LNCaP clone FGC (cell line): ENCODE measurements at places on chromosomes 7 and 10.

GRCh38 chr7:36306722-36307121 is 82.9 kb upstream of the ANLN start:
- no peak for DNase-seq

DNA sequence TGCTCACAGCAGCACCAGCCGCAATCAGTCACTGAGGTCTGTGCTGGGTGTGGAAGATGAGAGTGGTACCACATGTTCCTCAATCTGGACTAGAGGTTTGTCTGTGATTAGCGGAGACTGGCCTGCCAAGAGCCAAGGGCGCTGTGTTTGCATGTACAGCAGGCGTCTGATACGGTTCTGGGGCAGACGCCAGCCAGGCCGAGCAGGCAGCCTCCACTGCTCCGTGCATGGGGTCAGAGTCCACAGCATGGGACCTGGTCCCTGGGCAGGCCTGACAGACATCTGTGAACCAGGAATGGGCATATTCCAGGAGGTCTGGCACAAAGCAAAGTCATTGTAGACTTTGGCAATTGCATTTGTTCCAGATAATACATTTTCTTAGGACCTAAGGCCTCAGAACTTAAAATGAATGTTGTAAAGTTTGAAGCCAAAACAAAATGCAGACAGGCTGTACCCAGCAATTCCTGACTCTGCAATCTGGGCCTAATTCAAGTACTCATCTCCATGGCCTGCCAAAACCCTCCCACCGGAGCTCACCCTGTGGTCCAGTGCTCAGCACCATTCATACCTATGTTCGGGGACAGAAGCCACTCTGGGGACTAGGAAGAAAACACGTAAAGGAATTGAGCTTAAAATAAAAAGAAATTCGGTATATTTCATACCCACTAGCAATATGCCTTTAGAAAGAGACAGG is 50.0 kb upstream of the FAM20C start:
- peak; percentile 60 for DNase-seq

GRCh38 chr7:67512481-67512880 is 515.8 kb downstream of the TYW1 start:
- DNase-seq, result no peak

GRCh38 chr7:14158111-14158510 is 168.6 kb upstream of the ETV1 start:
- no peak for DNase-seq

- no peak for DNase-seq
These were observed 691.8 kb downstream of the SUGCT start for GRCh38 chr7:40826411-40827221.

DNA sequence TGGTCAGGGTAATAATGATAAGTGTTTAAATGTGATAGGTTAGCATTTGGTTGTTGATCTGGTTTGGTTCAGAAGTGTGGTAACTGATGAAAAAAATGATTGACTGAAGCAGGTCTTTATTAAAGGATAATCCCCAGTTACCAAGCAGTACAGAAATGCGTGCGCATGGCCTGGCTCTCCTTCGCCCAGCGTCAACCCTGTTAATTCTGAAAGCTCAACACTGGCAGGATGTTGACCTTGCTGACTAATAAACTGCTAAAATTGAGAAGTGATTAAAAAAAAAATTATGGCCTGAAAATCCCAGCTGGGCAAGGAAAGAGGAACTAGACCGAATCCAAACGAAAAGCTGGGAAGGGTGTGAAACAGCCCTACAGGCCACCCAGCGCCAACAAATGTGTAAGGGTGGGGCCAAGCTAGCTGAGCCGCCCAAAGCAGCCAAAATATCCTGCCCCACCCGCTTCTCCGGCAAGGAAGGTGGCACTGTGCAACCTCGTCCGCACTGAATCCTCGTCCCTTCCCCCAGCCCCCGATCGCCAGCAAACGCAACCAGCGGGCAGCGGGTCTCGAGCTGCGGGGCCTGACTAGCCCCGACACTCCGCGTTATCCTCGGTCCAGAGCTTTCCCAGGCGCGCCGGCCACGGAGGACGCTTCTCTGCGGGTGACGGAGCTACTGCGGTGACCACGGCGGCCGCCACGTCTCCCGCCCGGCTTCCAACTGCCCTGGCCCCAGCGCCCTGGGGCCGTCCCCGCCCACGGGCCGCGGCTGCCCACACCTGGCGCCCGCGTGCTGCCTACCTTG is 561 bp downstream of the SHTN1 start:
- peak; percentile 73 for DNase-seq

GRCh38 chr10:95796504-95796903 is 40.5 kb downstream of the ENTPD1 start:
- no peak for DNase-seq

DNA sequence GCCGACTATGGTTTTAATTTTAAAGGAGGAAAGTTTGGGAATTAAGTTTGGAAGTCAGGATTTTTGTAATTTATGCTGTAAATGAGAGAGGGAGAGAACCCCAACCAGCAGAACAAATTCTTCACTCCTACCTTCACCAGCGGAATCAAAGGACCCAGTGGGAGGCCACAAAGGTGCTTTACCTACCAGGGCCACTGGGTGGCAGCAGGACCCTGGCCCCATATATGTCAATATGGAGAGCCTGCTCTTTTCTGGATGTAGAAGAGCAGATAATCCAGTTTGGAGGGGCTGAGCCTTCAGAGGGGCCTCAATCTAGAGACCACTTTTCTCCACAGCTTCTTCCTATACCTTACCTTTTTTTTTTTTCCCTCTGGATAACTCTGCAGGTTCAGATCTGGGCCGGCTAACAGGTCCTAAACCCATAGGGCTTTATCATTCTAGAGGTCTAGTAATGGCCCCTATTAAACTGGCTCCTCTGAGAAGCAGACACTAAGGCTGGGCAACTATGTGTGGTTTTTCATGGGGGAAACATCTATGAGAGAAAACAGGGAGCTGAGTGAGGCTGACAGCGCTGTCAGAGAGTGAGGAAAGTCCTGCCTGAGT is 8.5 kb upstream of the SCD start:
- DNase-seq, result no peak

DNA sequence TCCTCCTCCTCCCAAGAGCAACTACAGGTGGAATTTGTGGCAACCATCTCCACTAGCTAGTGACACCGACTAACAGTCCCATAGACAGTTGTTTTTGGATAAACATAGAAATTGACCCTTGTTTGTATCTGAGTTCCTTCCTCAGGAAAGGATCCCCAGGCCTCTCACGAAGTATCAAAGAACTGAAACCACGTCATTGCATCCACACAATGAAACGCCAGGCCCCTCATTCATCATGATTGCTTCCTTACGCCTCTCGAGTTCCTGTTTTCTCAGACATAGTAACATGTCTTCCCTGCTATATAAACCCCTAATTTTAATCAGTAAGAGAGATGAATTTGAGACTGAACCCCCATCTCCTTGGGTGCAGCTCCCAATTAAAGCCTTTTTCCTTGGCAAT is 18.1 kb downstream of the SLC35G1 start:
- DNase-seq, result no peak

- DNase-seq, result no peak
These were observed 13.6 kb upstream of the PRKAG2 start for GRCh38 chr7:151890355-151891004.

GRCh38 chr7:129122751-129123509 is 21.6 kb upstream of the TSPAN33 start:
- DNase-seq, result no peak

GRCh38 chr10:127197154-127197432 is 702 bp upstream of the INSYN2A start:
- no peak for DNase-seq

GRCh38 chr7:2171855-2172254 is 60.9 kb downstream of the MAD1L1 start:
- DNase-seq, result peak; percentile 45

DNA sequence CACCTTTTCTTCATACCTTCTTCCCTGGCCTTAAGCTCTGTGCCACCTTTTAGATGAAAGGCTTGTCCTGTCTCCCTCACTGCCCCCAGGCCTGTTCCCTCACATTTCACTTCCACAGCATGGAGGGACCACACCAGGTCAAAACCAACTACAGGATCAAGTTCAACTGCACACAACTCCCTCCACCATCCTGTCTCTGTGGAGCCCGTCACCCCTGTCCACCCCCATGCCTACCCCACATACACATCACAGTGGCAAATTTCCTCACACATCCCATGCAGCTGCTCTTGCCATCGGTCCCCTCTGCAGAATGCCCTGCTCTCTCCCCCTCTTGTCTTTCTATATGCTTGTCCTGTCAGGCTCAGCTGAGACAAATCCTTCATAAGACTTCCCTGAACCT is 154.1 kb downstream of the USP6NL start:
- DNase-seq, result no peak

DNA sequence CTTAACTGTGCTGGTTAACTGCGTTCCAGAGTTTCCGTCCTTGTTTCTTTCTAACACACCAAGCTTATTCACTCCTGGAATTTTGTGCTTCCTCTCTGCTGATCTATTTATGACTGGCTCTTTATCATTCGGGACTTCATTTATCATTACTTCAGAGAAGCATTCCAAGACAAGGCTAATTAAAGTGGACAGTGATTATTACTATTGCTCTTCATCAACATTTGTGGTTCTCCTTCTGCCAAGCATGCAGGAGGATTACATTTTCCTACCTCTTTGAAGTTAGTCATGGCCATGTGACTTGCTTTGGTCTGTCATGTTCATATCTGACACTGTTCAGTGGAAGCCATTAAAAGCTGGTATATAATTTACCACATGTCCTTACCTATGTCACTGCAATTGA is 172.4 kb upstream of the AGR3 start:
- no peak for DNase-seq

DNA sequence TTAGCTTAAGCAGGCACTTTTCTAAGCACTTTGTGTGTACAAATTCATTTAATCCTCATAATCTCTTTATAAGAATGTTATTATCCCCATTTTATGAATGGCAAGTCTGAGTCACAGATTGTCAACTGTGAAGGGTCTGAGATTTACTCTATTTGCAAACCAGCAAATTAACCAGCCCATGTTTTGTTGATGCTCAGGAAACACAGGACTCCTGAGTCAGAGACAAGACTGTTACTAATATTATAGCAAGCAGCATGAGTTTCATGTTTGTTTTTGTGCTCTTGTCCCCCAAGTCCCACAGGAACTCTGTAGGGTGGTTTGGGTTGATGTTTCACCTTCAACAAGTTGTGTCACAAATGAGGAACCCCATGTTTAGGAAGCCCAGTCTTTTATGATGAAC is 182.0 kb upstream of the PPP1R3A start:
- DNase-seq, result no peak

- no peak for DNase-seq
These were observed 61.1 kb downstream of the GNAT3 start for GRCh38 chr7:80450621-80451308.

GRCh38 chr10:28942012-28942411 is 264.7 kb downstream of the BAMBI start:
- DNase-seq, result no peak

GRCh38 chr7:9026121-9026520 is 592.7 kb downstream of the NXPH1 start:
- no peak for DNase-seq

GRCh38 chr7:48209004-48209600 is 37.8 kb downstream of the ABCA13 start:
- DNase-seq, result no peak

DNA sequence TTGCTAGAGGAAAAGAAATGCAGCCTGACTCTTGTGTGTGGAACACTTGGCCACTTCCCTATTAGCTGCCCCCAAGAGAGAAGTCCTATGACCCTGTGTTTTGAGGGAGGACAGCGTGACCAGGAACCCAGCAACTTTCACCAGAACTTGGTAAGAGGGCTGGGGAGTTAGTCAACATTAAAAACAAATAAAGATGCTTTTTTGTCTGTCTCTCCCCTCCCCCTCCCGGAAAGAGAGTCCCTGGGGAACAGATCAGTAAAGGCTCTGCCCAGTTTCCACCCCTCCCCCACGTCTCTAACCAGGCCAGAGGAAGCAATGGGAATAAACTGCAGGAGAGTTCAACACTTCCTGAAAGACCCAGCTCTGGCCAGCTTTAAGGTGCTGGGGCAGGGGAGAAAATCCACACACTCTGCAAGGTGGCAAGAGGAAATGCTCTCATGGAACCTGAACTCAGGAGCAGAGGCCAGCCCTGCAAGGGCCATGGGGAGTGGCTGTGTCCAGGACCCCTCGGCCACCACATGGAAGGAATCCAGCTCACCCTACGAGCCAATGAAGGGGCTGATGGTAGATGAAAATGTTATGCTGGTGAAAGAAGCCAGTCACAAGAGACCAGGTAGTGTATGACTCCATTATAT is 21.5 kb downstream of the SH3PXD2A start:
- DNase-seq, result peak; percentile 23

- DNase-seq, result no peak
These were observed 179.1 kb upstream of the LRRTM3 start for GRCh38 chr10:66746711-66747110.

GRCh38 chr7:122949186-122949585 is 46.3 kb downstream of the TAS2R16 start:
- no peak for DNase-seq

- no peak for DNase-seq
These were observed 140.2 kb upstream of the PPP2R2D start for GRCh38 chr10:131760416-131761166.

DNA sequence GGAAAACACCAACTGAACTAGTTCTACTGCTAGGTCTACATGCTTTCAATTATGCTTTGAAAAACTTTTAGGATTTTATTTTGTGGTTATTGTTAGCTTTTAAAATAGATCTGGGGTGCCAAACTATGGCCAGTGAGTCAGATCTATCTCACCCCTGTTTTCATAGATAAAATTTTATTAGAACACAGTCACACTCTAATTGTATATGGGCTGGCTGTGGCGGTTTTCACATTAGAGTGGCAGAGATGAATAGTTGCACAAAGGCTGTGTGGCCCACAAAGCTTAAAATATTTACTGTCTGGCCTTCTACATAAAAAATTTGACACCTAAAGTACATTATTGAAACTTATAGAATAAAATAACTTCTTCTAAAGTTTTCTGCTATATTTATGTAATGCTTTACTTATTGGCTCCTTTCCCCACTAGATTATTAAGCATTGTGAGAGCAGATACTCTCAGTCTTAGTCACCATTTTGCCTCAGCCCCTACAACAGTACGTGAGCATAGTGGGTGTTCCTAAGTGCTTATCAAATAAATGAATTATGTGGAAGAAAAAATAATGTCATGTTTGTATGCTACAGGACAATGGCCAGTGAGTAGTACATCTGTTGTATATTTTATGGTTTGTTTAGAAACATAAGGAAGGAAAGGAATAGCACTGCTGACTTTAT is 5.4 kb upstream of the SUV39H2 start:
- no peak for DNase-seq

DNA sequence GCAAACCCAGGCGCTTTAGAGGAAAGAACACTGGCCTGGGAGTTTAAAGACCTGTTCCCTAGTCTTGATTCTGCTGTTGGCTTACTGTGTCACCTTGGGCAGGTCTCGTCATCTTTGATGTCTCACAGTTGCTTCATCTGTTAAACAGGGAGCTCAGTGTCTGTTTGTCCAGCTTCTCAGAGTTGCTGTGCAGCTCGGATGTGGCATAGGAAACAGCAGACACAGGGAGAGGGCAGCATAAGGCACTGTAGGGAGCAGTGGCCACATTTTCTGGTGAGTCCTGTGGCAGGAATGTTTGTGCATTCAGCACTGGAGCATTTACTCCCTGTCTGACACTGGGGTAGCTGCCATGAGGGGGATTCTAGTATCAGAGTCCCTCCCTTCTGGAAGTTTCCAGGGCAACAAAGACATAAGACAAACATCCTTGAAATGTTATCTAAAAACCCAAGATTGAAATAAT is 2.0 kb downstream of the REPIN1 start:
- no peak for DNase-seq
